ENCODE measurements at places on chromosomes 5 and 9.

GRCh38 chr5:25453500-25453899 is 808.7 kb upstream of the CDH10 start:
- DNase-seq: no peak

GRCh38 chr9:38240051-38240450 is 152.5 kb upstream of the ALDH1B1 start:
- no peak for DNase-seq

GRCh38 chr5:117888688-117889087 is 1099.7 kb downstream of the DTWD2 start:
- no peak for DNase-seq

DNA sequence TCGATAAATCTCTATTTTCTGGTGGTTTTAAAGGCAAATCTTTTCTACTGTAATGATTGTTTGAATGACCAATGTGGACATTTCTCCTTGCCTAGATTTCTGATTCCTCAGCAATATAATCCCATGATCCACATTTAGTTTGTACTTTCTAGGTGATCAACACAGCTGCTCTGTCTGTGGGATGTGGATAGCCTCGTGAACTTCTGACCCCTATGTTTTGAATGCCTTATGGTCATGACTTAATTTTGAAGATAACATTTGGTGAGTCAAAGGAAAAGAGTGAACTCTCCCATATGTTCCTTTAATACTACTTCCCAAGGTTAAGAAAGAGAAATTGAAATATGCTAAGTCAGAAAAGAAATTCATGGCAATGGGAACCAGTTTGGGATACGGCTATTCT is 147.5 kb downstream of the CAVIN4 start:
- no peak for DNase-seq

DNA sequence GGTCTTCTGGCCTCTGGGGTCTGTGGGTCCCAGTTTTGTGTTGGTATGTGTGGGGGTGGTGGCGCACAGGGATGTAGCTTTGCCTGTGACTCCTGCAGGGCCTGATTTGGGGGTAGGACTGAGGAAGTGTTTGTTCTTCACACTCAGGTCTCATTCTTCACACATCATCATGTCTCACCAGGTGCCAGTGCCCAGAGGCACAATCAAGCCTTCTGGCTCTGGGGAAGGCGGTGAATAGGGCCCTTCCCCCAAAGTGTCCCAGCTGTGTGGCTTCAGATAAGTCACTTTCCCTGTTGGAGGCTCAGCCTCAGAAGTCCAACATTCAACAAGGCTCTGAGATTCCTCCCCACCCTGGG is 5.1 kb downstream of the DBN1 start:
- no peak for DNase-seq

DNA sequence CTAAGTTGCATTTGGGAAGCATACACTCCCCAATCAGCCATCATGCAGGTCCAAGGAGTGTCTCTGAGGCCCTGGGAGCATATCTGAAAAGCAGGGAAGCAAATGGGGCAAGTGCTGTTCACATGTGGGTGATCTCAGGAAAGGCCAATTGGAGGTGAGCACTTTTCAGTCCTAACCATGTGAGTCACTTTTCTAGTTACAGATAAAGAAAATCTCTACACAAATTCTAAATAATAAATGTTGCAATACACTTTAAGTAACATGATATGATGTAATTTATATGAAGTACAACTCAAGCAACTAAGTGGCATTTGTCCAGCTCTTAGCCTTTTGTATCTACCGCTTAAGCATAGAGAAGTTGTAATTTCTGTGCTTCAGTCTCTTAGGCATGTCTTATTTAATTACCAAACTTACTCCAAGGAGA is 18.4 kb downstream of the ADAMTS16 start:
- DNase-seq: no peak

GRCh38 chr5:14246350-14247053 is 103.4 kb downstream of the TRIO start:
- no peak for DNase-seq
